Lower leg skin (tissue), 4 donors: ENCODE measurements at places on chromosomes 4 and X. TPM values are rescaled to one million over a fixed set of nuclear protein-coding genes. Genes with fewer than 3 reads are reported as not detected.

Gene GABRG1
- total RNA-seq, result not detected

Gene L1CAM
- total RNA-seq, result 3.0 TPM

Gene RXFP1
- not detected for total RNA-seq

Gene HSPA4L
- 20.6 TPM for total RNA-seq

Gene FAM184B
- not detected for total RNA-seq

Gene PAGE5
- total RNA-seq, result not detected

Gene LDB2
- total RNA-seq, result 7.8 TPM

Gene AWAT1
- 2.5 TPM for total RNA-seq

Gene GPR119
- not detected for total RNA-seq

Gene SRPX2
- total RNA-seq, result 8.3 TPM

Gene CXCL11
- total RNA-seq, result not detected

DNA sequence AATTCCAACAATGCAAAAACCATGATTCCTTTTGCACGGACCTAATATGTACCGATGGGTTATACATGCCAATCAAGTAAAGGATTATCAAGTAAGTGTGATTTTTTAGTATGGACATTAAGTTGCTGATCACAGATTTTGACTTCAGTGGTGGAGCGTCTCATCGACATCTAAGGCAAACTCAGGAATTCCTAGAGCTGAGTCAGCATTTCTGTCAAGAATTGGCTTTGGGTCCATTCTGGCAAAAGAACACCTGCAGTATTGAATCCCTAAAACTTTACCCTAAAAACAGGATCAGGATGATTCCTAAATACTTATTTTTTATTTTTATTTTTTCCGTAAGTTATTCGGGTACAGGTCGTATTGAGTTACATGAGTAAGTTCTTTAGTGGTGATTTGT, 83.6 kb downstream of the HPGD start:
- DNase-seq, result no peak

DNA sequence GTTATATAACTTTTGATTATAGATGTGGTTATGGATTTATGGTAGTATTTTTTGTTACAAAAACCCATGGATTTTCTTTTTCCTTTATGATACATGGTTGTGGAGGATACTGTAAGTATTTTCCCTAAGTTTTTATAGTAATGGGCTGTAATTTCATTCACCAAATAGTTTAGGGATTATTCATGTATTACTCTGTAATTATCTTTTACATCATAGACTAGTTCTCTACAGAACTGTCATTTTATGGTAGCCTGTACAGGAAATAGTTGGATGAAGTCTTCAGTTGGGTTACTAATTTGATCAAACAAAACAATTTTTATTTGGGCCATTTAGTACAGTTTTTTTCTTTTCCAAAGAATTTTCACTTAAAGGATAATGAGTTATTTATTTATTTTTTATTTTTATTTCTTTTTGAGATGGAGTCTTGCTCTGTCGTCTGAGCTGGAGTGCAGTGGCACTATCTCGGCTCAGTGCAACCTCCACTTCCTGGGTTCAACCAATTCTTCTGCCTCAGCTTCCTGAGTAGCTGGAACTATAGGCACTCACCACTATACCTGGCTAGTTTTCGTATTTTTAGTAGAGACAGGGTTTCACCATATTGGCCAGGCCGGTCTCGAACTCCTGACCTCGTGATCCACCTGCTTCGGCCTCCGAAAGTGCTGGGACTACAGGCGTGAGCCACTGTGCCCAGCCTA, 42.1 kb downstream of the RBPJ start:
- DNase-seq, result no peak

GRCh38 chr4:61198686-61199085, 1.4 kb upstream of the ADGRL3 start:
- DNase-seq, result no peak

- no peak for DNase-seq
Measured at GRCh38 chr4:140871368-140871767, 115.2 kb upstream of the TBC1D9 start.

GRCh38 chr4:148044912-148045352, 313.0 kb downstream of the ARHGAP10 start:
- no peak for DNase-seq

DNA sequence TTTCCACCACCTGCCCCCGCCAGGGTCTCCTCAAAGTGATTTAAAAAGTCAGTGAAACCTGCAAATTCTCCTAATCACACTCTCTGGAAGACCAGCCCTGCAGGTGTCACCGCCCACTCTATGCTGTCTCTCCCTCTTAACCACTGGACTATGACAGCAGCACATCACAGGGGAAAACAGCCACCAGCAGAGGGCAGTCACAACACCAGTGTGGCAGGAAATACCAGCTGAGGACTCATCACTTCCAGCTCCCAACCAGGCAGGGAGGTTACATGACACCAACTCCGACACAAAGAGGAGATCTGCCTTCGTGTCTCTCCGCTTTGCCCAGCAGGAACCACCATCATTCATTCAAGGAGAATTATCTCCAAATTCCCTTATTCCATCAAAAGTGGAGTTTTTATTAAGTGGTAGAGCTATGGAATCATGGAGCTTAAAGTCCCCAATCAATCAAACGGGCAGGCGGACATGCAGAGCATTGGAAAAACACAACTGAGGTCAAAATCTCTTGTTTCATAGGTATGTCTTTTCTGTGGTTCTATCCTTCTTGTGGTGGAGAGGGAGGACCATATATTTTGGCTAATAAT, 91.3 kb downstream of the NSUN7 start:
- peak; percentile 60 for DNase-seq

- no peak for DNase-seq
Measured at GRCh38 chr4:63717384-63717783, 691.9 kb downstream of the TECRL start.

- no peak for DNase-seq
Measured at GRCh38 chr4:168540086-168540485, 43.2 kb downstream of the PALLD start.

GRCh38 chrX:19585332-19586082, 70.2 kb upstream of the MAP3K15 start:
- no peak for DNase-seq

DNA sequence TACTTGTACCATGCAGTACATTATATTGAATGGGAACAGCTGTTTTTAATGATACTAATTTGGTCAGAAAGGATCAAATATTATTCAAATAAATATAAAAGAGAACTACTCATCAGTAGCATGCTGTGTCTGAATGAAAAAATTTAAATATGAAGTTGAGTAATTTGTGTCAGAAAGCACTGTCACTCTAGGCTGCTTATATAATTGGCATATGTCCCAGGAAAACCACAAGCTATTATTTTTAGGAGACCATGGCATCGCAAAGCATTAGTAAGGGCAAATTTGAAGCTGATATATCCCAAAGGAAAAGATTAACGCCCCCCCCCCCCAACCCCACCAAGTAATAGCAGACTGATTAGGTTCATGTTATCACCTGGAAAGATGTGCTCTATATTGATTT, 388.5 kb upstream of the SPANXN4 start:
- DNase-seq, result no peak

GRCh38 chr4:120085705-120086104, 19.1 kb upstream of the MAD2L1 start:
- no peak for DNase-seq

GRCh38 chr4:74490736-74491135, 45.8 kb downstream of the AREG start:
- DNase-seq, result no peak

- DNase-seq, result no peak
Measured at GRCh38 chr4:22903913-22904312, 211.2 kb downstream of the GBA3 start.

DNA sequence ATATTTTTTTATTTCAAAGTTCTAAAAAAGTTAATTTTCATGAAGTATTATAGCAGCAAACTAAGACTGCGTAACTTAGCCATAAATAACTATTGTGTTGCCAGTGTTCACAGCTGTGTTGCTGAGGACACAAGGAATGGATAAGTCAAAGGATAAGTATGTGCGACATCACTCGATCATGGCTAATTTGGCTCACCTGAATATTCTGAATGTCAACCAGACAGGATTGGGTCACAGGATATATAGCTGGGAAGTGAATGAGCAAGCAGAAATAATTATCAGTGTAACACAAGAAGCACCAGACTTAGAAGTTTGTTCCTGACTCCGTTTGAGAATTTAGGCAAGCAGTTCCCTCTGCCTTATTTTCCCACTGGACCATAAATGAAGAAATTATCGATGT, 33.9 kb downstream of the PRDM8 start:
- DNase-seq, result no peak

- no peak for DNase-seq
Measured at GRCh38 chrX:108134724-108135123, 43.1 kb downstream of the ATG4A start.

DNA sequence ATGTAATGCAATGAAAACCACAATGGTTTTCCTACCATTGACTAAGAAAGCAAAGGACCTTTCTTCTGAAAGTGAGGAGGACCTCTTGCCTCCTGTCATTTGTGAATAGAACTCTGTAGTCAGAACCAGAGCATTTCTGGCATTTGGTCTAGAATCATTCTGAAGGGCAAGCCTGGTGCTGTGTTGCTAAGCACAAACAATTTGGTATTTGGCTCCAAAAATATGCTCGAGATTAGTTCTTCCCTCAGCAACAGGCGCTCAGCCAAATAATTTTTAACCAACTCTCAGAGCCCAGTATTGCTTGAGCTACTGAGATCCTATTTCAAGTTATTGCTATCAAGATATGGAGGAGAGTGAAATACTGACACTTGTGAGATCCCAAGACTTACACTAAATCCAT, 71.0 kb downstream of the SNCA start:
- peak; percentile 42 for DNase-seq

GRCh38 chr4:97105347-97106099, 1037.8 kb downstream of the STPG2 start:
- no peak for DNase-seq

GRCh38 chrX:154529206-154529612, 13.2 kb upstream of the FAM3A start:
- no peak for DNase-seq

- DNase-seq, result no peak
Measured at GRCh38 chrX:3307881-3308280, 38.6 kb downstream of the MXRA5 start.

GRCh38 chrX:131704136-131704695, 160.3 kb downstream of the OR13H1 start:
- DNase-seq, result peak; percentile 97

DNA sequence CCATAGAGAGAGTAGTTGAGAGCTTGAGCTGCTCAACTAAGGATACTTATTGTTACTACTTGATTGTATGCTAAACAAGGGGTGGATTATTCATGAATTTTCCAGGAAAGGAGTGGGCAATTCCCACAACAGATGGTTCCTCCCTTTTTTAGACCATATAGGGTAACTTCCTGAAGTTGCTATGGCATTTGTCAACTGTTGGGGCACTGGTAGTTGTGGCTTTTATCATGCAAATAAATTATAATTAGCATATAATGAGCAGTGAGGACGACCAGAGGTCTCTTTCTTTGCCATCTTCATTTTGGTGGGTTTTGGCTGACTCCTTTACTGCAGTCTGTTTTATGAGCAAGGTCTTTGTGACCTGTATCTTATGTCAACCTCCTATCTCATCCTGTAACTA, 1403.5 kb upstream of the PABPC4L start:
- DNase-seq, result no peak

DNA sequence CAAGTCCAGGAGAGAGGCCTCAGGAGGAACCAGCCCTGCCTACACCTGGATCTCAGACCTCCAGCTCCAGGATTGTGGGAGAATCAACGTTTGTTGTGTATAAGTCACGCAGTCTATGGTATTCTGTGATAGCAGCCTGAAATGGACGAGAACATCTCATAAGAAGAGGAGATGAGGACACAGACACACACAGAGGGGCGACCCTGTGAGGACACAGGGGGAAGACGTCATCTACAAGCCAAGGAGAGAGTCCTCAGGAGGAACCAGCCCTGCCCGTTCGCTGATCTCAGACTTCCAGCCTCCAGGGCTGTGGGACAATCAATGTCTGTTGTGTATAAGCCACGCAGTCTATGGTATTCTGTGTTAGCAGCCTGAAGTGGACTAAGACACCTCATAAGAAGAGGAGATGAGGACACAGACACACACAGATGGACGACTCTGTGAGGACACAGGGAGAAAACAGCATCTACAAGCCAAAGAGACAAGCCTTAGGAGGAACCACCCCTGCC, 20.3 kb downstream of the P2RY8 start:
- DNase-seq, result no peak

DNA sequence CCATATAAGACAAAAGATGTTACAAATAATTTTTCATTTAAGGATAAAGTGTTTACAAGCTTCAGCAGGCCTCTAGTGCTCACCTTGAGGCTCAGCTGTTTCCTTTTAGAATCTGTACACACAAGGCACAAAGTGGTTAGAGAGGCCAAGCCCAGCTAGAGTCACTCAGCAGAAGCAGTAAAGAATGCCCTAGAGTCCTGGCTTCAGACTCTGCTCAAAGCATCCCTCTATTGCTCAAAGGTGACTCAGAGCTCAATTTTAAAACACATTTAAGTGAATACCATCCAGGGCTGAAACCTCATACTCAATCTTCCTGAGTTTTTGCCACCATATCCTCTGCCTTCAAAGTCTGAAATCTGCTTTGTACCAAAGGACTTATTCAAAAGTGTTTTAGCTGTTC, 22.6 kb upstream of the PHF8 start:
- no peak for DNase-seq

DNA sequence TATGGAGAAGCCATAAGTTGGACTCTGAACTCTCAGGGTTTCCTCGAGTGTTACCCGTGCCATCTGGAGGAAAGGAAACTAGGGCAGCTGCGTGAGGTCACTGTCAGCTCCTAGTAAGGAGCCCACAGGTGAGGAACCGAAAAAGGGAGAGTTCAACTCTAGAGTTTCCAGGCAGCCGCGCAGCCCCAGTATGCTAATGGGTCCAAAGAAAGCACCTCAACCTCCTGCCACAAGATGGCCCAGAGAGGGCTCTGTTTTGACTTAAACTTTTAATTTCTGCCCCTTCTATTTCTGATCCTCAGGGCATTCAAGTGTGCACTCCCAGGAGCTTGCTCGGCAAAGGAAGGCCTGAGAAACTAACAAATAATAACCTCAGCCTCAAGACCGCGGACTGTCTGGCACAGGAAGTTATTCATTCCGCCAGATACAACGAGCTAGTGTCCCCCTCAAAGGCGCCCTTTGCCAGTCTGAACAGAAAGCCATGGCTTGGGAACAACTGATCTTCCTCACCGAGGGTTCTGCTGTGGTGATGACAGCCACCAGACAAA, 13.9 kb downstream of the SCARB2 start:
- DNase-seq, result no peak

DNA sequence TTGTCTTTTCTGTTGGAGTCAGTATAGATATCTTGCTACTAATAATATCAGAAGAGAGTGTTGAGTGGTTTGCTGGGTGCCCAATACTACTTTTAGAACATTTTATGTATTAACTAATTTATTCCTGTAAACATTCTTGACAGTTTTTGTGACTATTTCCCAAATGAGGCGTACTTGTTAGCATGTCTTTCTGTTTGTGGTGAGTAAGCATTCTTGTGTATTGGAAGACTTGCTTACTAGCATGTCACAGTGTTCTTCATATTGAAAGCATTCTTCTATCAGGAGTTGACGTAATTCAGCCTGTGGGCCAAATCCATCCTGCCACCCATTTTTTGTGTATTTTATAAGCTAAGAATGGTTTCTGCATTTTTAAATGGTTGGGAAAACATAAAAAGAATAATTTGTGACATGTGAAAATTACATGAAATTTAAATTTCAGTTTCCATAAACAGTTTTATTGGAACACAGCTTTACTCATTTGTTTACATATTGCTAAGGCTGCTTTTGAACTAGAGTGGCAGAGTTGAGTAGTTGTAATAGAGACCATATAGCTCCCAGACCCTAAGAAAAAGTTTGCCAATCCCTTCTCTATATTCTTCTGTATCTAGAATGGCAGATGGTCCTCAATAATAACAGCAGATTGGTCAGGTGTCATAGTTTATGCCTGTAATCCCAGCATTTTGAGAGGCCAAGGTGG, 20.4 kb downstream of the REPS2 start:
- no peak for DNase-seq

- no peak for DNase-seq
Measured at GRCh38 chrX:130261296-130261893, 7.3 kb downstream of the ZNF280C start.
